AG09309 (cell line): ENCODE measurements at places on chromosomes 1 and 21.

DNA sequence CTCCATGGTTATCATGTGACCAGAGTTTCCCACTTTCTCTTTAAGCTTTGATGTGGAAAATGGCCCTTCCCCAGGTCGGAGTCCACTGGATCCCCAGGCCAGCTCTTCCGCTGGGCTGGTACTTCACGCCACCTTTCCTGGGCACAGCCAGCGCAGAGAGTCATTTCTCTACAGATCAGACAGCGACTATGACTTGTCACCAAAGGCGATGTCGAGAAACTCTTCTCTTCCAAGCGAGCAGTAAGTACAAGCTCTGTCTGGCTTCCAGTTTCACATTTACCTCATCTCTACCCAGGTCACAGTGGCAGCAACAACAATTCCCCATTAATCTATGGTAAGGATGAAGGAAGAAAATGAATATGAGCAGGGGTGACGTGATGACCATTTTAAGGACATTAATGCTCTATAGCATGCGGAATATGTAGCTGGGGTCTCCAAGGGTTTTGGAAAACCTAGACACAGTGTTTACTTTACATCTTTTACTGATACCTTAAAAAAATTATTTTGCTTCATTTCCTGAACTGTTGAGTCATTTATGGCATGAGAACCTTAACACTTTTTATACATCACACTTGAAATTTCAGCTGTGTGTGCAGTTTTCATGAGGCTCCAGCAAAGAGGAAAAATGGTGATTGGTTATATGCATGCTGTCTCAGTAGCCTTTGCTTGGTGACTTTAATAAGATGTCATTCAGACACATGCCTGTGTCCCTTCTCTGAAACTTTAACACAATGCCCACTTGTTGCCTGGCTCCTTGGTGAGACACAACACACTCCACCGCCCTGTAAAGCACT lies 286.3 kb upstream of the SGIP1 start:
- no peak for DNase-seq

DNA sequence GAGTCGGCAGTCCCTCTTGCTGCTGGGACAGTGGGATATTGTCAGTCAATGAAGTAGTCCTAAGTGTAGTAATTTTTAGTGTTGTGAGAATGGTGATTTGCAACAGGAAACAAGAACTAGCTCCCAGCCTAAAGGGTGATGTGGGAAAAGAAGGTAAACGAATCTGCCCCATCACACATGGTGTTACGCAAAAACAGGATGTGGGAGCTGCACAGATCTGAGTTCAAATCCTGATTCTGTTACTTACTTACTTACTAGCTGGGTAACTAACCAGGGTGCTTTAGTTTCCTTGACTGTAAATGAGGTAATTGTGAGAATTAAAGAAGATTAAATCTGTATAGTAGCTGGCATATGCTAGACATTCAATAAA lies 22.3 kb downstream of the NAV1 start:
- no peak for DNase-seq

- DNase-seq, result no peak
These were observed 37.2 kb downstream of the NEK2 start for GRCh38 chr1:211638246-211638645.

- no peak for DNase-seq
These were observed 42.4 kb upstream of the EPHA8 start for GRCh38 chr1:22520871-22521270.

DNA sequence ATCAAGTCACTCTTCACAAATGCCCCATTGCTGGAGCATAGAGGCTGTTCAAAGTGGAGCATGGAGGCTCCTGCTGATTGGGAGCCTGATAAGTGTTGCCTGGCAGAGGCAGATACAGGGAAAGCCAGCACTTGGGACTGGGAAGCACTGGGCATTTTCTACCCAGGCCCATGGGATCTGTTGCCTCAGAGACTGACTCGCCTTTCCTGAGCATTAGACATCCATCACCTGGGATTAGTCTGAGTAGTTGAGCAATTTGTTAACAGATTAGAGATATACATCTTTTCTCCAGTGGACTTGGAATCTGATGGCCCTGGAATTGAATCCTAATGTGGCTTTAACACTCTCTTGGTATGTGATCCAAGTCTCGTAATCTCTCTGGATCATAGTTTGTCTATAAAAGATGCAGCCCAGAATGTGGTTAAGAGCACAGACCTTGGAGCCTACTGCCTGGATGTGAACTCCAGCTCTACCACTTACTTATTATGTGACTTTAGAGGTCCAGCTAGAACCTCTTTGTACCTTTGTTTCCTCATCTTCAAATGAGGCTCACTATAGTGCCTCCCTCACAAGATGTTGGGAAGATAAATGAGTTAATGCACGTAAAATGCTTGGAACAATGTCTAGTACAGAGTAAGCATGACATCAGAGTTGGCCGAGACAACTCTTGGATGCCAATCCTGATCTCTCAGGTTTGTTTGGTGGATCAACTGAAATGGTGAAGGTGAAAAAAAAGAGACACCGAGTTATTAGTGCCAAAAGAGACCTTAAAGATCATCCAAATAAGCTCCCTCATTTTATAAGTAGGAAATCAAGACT lies 38.3 kb upstream of the NRDC start:
- DNase-seq, result no peak

DNA sequence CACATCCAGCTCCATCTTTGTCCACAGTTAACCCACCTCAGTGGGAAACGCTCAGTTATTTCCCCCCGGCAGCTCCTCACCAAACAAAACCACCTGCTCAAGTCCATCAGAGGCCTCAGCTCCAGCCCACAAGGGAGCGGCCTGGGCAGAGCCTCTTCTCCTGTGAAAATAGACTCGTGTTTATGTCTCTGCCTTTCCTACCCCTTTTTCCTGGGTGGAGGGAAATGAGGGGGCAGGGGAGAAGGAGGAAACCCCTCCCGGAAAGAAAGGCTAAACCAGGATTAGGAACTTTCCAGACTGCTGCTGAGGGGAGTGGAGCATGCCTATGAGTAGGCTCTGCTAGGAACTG lies 81.6 kb downstream of the PAX7 start:
- no peak for DNase-seq

GRCh38 chr1:44029260-44029910 lies 1.9 kb downstream of the SLC6A9 start:
- DNase-seq, result no peak

- DNase-seq, result no peak
These were observed 5.0 kb downstream of the ADARB1 start for GRCh38 chr21:45079351-45079750.

DNA sequence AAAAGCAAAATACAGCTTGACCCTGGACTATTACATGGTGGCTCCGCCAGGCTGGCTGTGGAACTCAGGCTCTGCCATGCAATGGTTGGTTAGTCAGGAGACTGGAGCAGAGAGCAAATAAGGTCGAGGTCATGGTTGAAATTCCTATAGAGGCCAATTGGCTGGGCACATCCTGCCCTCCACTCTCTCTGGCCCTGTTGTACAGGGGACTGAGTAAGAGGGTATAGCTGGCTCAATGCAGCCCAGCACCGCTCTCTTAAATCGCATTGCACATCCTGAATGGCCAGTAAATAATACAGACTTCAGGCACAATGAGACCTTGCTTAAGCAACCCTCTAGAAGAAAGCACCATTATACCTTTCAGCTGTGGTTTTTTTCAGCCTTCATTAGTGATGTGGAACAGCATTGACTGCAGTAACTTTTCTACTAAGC lies 59.3 kb upstream of the PPP2R5A start:
- DNase-seq, result no peak

DNA sequence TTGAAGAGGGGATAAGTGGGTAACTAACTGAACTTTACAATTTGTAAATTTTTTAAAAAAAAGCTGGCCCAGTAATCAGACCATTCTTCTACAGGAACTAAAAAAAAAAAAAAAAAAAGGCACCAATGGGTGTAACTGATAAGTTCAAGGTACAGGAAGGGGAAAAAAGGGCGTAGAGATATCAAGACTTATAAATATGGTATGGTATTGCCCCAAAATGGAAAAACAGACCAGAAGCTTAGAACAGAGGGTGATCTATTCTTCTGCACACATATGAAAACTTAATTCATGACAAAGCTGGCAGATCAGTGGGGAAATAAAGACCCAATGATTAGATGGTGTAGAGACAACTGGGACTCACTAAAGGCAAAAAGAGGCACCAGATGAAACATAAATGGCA lies 58.9 kb downstream of the LHX4 start:
- DNase-seq, result no peak

DNA sequence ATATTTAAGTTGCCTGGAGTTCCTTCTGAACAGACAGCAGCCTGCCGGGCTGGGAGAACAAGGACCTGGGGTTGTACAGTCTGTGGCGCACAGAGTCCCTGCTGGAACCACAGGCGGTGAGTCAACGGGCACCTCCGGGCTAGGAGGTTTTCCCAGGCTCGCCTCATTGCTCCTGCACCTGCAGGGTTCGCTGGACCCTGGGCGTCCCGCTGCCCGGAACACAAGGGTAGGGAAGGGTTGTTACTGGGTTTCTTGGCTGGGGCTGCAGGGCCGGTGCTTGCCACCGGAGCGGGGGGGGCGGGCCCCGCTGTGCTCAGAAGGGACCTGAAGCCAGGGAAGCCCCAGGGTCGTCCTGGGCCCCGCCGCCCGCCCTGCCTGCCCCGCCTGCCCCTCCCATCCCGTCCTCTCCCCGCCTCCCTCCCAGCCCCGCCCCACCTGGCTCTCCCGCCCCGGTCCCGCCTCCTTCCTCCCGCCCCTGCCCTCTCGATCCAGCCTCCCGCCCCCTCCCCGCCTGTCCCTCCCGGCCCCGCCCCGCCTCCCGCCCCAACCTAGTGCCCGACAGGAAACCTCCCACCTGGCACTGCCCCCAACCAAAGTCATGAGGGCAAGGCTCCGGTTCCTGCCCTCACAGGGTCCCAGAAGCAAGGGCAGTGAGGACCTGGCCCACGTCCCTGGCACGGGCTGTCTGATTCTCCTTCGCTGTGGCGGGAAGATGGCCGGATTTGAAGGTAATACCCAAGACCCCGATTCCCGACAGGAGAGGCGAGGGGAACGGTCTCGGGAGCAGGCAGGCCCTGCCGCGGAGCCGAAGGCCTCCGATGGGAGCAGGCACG lies 6.8 kb downstream of the JMJD4 start:
- no peak for DNase-seq
